ENCODE measurements at places on chromosomes 7 and 10.

DNA sequence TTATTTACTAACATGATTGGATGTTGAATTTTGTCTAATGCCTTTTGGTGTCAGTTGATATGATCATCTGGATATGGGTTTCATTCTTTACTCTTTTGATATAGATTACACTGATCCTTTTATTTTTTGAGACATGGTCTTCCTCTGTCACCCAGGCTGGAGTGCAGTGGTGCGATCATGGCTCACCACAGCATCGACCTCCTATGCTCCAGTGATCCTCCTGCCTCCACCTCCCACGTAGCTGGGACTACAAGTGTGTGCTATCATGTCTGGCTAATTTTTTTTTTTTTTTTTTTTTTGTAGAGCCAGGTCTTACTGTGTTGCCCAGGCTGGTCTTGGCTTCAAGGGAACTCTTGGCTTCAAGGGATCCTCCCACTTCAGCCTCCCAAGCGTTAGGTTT, 27.1 kb downstream of the BMS1 start:
- DNase-seq, result no peak

DNA sequence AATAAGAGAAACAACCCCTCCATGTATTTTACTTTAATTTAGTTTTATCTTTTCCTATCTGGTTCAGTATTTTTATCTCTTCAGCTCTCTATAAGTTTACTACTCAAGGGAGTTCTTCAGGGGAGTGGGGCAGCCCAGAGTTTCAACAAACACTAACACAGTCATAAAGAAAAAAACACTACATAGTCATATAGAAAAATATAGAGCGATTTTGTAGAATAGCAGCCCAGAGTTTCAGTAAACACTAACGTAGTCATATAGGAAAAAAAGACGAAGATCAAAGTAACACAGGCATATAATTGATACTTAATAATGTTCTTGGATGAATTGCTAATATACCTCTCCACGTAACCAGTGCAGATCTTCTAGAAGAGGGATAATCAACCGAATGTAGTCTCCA, 54.7 kb downstream of the PON1 start:
- DNase-seq, result no peak

GRCh38 chr7:117137868-117138267, 184.6 kb downstream of the ST7 start:
- no peak for DNase-seq

DNA sequence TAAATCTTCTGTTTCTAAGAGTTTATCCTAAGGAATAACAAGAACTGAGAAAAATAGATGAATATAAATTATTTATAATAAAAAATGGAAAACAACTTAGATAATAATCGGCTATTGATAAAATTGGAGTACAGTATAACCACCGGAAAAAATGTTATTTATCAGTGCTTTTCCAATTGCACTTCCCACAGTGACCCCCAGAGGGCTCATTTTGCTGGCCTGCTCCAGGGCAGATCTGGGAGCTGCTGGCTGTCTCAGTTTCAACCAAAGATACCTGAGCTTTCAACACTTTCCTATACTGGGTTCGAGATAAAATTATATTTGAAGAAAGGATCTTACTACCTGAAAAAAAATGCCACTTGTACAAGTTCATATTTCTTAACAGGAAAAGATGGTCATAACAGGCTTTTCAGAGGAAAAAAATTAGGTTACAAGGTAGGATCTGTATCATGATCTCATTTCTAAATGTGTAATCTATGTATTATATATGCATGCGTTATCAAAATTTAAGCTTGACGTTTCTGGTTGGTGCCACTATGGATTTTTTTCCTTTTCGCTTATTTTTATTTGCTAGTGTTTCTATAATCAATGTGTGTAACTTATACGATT, 165.7 kb downstream of the NPSR1 start:
- peak; percentile 82 for DNase-seq

DNA sequence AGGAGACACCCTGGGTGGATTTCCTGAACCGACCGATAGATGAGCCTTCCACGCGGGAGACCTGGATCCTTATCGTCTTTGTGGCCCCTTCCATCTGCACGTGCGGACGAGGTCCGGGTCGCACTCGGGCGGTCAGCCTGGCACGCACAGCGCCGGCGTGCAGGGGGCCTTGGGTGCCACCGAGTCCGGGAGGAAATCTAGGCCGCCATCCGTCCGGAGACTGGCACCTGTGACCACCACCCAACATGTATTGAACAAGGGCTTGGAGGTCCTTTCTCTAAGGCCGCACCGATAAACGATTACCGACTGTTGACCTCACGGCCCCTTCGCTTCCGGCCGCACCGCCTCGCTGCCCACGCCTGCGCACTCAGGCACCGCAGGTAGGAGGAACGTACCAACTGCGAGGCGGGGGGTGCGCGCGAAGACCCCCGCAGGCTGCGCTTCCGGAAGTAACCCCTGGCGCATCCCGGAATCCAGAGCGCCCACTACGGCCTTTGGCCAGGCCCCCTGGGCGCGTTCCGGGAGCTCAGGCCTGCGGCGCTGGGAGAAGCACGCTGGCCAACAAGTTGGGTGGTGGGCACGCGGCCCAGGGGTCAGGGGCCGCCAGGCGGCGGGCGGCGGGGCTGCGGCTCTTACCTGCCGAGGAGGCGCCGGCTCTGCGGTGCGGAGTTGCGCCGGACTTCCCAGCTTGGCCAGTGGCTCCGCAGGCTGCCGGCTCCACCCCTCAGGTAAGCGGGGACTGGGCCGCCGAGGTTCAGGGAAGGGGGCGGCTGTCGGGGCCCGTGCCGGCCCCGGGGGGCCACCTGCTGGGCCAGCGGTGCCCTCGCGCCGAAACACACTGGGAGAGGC, at the start of the genes ACTR3C and LRRC61:
ACTR3C (minus strand) TSS at position 713 of the 849 bp plus-strand sequence. CDS start 28,249 bp downstream, outside the sequence.
LRRC61 (plus strand) TSS at position 523 of the 849 bp plus-strand sequence. CDS start 13,507 bp downstream, outside the sequence.
- DNase-seq, result peak; percentile 91

DNA sequence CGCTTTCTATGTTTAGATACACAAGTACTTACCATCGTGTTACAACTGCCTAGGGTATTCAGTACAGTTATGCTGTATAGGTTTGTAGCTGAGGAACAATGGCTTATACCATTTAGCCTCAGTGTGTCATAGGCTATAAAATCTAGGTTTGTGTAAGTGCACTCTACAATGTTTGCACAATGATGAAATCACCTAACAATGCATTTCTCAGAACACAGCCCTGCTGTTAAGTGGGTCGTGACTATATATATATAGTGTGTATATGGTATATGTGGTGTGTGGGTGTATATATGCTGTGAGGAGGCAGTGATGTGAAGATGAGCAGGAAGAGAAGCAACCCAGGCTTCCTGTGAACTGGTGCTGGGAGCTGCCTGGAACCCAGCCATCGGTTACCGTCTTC, 65.6 kb upstream of the MKI67 start:
- no peak for DNase-seq

GRCh38 chr10:77857272-77857671, 69.3 kb downstream of the DLG5 start:
- no peak for DNase-seq

- DNase-seq, result peak; percentile 93
Observed at GRCh38 chr10:14583252-14583651, 191.4 kb downstream of the FAM107B start.

DNA sequence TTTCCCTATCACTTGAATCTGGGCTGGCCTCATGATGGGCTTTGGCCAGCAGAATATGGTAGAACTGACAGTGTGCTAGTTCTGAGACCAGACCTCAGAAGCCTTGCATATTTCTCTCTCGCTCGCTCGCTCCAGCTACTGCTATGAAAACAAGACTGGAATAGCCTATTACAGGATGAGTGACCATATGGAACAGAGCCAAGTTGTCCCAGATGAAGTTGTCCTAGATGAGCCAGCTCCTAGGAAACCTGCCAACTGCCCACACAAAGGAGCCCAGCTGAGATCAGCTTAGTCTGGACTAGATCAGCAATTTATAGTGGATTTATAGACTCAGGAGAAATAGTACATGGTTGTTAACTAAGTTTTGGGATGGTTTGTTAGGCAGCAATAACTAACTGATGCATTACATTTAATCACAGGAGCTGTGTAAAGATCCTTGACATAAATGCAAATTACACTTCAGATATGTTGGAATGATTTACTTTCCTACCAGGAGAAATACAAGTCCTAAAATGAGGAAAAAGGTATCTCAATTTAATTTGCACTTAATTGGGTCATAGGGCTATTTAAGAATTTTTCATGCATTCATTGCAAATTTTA, 6.8 kb upstream of the HECW1 start:
- DNase-seq, result no peak

GRCh38 chr7:114973147-114973546, 51.3 kb downstream of the MDFIC start:
- no peak for DNase-seq

GRCh38 chr7:113120647-113121046, 2.3 kb upstream of the SMIM30 start:
- DNase-seq, result no peak

GRCh38 chr10:118926903-118927302, 102.6 kb upstream of the NANOS1 start:
- DNase-seq, result no peak

DNA sequence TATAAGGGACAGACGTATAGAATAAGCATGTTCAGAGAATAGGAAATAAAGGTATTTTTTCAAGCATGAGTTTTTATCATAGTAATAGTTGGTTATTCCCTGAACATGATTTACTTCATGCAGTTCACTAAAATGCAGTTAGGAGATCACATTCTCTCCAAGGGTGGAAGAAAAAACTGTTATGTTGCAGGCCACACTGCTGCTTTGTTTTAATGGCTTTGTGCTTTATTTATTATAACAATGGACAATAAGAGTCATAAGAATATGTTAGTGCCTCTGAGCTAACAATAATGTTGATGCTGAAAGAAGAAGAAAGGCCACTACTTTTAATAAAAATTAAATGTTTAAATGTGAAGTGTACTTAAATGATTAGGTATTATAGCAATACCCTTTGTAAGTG, 78.5 kb upstream of the GATAD1 start:
- DNase-seq, result no peak

GRCh38 chr7:24725554-24726241, 31.6 kb downstream of the GSDME start:
- DNase-seq, result no peak

GRCh38 chr10:62726142-62726541, 78.4 kb upstream of the ADO start:
- peak; percentile 68 for DNase-seq

- no peak for DNase-seq
Observed at GRCh38 chr7:11527707-11528106, 304.3 kb downstream of the THSD7A start.

DNA sequence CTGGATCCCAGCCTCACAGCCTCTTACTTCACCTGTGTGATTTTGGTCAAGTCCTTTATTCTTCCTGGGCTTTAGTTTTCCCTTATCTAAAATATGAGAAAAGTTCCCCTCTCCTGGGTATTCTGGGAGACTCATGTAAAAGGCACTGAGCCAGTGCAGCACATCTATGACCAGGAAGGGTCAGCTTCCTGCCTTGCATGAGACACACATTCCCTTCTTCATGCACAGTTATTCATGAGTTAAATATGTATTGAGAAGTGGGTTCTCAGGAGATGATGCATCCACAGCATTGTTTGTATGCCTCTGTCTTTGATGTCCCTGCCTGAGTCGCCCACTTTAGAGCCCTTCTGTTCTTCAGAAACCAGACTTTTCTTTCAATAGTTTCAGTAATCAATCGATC, 33.3 kb downstream of the EGFR start:
- no peak for DNase-seq

DNA sequence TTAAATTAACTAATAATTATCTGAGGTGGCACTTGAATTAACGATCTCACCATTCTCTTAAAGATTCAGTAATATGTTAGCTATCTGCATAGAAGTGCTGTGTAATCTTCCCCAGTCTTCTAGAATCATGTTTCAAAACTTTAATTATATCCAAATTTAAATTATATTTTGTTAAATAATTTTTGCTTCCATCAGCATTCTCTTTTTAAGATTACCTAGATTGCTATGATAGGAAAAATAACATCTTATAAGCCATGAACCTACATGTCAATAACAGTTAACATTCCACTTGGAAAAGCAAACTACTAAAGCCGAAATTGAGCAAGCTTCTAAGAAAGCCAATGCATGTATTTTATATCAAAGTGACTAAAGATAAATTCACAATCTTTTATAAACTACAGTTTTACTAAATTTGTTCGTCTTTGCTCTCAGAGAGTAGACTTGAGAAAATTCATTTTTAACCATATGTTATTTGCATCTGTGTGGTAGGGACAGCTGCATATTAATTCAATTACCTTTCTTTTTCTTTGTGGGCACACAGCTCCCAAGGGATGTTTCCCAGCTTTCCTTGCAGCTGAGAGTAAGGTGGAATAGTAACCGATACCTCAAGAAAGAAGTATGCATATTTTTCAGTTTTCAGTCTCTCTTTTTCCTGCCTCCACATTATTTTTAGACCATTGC, 105.4 kb upstream of the ABCB5 start:
- DNase-seq, result no peak

DNA sequence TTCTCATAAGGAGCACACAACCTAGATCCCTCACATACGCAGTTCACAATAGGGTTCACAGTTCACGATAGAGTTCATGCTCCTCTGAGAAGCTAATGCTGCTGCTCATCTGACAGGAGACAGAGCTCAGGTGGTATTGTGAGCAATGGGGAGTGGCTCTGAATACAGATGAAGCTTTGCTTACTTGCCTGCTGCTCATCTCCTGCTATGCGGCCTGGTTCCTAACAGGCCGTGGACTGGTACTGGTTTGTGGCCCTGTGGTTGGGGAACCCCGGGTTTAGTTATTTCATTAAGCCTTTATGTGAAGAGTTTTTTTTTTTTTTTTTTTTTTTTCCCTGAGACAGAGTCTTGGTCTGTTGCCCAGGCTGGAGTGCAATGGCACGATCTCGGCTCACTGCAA, 19.4 kb downstream of the SLK start:
- DNase-seq, result peak; percentile 68

- DNase-seq, result no peak
Observed at GRCh38 chr7:19560111-19560883, 148.5 kb downstream of the POLR1F start.

DNA sequence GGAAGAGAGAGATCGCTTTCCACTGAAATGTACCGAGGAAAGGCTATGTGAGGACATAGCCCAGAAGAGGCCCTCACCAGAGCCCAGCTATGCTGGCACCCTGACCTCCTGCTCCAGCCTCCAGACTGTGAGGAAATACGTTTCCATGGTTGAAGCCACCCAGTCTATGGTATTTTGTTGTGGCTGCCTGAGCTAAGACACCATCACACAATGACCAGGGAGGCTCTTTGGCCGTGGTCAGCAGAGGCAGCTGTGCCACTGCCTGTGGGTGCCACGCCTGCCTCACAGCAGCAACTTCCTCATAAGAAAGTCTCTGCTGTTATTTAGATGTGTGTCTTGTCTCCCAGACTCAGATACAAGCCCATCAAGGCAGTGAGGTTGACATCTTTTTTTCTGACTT, 182.7 kb upstream of the PLXNA4 start:
- DNase-seq, result no peak

GRCh38 chr10:120788771-120789170, 62.4 kb upstream of the WDR11 start:
- DNase-seq, result no peak

DNA sequence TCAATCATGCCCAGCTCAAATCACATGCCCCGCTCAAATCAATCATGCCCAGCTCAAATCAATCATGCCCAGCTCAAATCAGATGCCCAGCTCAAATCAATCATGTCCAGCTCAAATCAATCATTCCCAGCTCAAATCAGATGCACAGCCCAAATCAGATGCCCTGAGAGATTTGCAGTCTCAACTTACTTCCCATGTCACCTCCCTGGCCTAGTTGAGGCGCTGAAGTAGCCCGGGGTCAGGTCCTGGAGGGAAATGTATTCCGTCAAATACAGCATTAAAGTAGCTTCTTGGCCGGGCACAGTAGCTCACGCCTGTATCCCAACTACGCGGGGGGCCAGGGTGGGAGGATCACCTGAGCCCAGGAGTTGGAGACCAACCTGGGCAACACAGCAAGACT, 15.7 kb upstream of the PRKAR1B start:
- DNase-seq, result no peak
